ENCODE measurements at places on chromosomes 12 and 14.
A peak's percentile ranks its signal among the peaks of the same experiment; 100 is the strongest.

GRCh38 chr14:33457021-33457420, 493.9 kb downstream of the EGLN3 start:
- no peak for DNase-seq

GRCh38 chr14:98931911-98932310, 340.1 kb downstream of the BCL11B start:
- DNase-seq = no peak

GRCh38 chr12:109202770-109203169, 86.4 kb downstream of the ACACB start:
- no peak for DNase-seq

DNA sequence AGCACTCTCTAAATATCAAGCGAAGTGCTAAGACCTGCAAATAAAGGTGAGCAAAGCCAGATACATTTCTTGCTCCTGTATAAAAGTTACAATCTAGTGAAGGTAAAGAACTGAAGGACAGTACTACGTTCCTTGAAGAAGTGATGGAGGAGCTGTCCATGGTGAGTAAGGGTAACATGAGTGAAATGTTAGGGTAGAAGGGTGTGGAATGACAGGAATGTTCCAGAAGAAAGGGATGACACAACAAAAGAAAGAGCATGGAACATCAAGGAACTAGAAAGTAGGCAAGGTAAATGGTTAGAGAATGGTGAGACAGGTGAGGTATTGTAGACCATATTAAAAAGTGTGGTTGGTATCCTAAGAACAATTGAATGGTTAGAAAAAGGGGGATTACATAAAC, 272.4 kb downstream of the ACSS3 start:
- DNase-seq = no peak

DNA sequence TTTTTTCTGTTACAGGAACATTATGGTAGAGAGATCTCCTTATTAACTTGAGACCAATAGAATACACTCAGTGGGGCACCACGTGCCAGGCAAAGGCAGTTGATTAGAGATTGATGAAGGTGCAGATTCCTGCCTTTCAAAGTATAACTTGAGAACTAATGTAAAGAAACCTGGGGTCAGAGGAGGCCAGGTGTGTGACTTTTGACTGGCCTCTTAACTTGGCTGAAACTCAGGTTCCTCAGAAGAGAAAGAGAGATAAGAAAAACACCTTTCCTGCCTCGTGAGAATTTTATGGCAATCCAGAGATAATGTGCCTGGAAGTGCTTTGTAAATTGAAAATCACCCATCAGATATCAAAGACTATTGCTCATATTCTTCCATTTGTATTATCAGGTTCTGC, 110.7 kb upstream of the GZMB start:
- no peak for DNase-seq

DNA sequence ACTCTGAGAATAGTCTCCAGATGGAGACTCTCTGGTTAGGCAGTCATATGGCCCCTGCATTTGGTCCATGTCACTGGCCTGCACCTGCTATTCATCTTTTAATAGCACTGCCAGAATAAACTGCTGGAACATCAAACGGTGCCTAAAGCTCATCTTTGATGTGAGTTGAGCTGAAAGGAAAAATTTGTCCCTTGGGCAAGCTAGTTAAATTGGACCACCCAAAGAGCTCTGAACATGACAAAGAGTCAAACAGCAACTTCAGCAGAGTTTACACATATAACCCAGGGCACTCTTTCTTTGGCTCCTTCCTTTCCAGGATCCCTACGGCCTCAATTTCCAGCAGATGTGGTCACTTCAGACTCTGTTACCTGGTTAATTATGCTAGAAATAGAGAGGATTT, 269.9 kb downstream of the RPL10L start:
- no peak for DNase-seq

- DNase-seq = peak; percentile 15
Measured at GRCh38 chr14:51095854-51096823, 1.2 kb upstream of the TRIM9 start.

GRCh38 chr12:88644946-88645702, 64.9 kb upstream of the KITLG start:
- no peak for DNase-seq

- DNase-seq = no peak
Measured at GRCh38 chr12:12294215-12295005, 27.6 kb upstream of the LRP6 start.

- no peak for DNase-seq
Measured at GRCh38 chr14:24633353-24633752, 637 bp downstream of the GZMB start.
